ENCODE measurements at places on chromosomes 7 and 10. TPM values are rescaled to one million over a fixed set of nuclear protein-coding genes. Genes with fewer than 3 reads are reported as not detected.

- no peak for DNase-seq
These were observed 169.1 kb downstream of the BMPER start for GRCh38 chr7:34074421-34074820.

GRCh38 chr10:101939008-101939648 lies 95.5 kb upstream of the KCNIP2 start:
- no peak for DNase-seq

- DNase-seq, result no peak
These were observed 22.5 kb upstream of the HPS1 start for GRCh38 chr10:98469001-98469931.

GRCh38 chr10:42980553-42981357 lies 96.1 kb upstream of the RET start:
- DNase-seq, result no peak

GRCh38 chr10:70649526-70649925 lies 22.8 kb upstream of the ADAMTS14 start:
- no peak for DNase-seq

- DNase-seq, result no peak
These were observed 40.3 kb downstream of the RSU1 start for GRCh38 chr10:16776896-16777295.

DNA sequence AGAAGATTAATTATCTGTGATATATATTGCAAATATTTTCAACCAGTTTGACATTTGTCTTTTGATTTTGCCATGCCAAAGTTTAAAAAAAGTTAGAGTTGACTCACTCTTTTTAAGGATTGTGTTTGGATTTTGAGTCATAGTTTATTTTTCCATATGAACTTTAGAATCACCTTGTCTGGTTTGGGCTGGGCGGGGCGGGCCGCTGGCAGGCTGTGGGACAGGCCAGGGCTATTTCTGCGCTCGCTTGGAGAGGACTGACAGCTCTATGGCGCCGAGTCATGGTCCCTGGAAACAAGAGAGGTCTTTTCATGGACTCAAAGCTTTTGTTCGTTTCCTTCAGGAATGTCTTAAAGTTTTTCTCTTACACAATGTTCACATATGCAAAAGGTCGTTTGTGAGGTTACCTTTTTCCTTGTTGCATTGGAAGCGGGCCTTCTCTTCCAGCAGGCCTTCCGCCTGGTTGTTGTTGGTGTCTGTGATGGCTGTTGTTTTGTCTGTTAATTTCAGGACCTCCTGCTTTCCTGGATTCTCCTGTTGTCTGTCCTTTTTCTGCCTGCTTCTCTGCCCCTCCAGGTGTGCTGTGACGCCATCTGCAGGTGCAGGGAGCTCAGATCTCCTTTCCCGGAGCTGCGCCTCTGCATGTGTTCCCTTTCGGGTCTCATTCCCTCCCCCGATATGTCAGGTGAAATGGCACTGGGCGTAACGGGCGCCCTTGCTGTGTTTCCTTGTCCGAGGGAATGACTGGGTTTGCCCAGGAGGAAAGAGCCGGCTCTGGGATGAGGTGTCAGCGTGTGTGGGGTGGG lies 53.8 kb downstream of the INPP5A start:
- peak; percentile 55 for DNase-seq

DNA sequence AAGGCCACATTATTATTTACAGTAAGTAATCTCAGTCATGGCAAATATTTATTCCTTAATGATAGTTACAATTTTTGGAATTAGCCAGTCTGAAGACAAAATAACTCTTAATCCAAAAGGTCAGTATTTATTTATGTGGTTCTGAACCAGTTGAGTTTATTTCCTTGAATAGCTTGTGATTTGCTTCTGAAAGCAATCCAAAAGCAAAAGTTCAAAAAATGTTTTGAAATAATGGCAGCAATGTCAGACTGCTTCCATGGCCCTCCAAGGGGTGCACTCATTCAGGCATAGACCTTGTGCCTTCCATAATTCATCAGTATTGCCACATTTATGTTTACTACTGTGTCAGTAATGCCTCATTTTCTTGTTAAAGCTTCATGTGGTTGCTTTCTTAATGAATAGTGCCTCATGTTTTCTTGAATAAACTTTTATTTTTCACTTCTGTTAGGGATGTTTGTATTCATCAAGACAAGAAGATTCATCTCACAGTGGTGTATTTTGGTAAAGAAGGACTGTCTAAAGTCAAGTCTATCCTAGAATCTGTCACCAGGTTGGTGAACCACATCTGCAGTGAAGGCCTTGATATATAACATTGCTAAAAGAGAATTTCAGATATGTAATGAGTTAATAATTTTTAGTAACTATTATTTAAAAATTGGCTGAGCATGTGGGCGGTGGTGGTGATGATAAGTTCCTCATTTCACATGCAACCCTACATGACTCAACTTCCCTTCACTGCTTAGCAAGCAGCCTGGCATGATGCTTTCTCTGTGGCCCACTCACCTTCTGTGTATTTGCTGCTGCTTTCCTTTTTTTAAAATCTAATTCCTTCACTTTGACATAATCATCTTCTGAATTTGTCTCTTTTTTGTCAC lies 22.0 kb downstream of the CSGALNACT2 start:
- DNase-seq, result no peak

GRCh38 chr10:53508197-53508596 lies 735.6 kb upstream of the MBL2 start:
- DNase-seq, result no peak

DNA sequence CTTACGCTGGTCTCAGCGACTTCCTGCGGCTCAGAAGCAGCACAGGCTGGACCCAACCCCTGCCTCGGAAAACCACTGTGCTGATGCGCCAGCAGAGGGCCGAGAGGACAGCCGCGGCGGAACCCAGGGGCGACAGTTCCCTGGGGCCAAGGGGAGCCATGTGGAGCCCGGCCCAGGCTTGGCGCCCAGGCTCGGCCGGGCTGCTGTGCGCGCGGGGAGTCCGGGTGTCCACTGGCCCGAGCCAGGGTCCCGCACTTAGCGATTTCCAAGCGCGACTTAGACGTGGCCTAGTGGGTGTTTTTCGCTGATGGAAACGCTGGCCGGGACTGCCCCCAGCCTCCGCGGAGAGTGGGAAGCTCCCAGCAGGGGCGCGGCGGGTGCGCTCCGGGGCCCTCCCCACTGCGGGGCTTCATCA lies 18.6 kb upstream of the ZNF32 start:
- DNase-seq, result peak; percentile 78

GRCh38 chr7:2109936-2110609 lies 122.7 kb downstream of the MAD1L1 start:
- DNase-seq, result peak; percentile 33

DNA sequence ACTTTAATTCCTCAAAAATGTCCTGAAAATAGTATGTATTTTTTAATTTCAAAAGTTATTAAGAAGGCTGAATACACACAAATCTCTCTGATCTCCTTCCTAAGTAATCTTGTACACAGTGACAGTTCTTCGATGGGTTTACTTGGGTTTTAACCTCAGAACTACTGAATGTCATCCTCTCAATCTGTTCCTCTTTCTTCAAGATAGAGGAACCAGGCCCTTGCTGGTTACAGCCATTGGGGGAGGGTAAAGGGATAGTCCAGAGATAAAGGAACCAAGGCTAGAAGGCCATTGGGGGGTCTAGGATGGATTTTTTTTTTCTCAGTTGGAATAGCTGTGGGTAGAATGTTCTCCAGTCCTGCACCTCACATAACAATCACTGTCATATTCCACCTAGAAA lies 224.9 kb downstream of the SKIDA1 start:
- DNase-seq, result no peak

DNA sequence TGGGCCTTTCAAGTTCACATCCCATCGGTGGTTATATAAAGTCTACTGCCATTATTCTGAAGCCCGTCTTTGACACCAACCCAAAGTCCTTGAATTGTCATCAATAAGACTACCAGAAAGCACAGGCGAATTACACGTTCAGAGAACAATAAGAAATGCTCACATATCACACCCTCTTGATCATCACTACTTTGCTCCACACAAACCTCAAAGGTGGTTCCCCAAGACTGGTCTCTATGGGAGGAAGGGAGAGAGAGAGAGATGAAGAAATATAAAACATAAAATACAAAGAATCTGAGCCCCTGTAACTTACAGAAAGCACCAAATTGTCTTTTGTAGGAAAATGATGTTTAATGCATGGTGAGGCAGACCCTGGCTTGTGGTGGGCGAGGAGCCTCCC lies 4.4 kb downstream of the HIPK2 start:
- no peak for DNase-seq

DNA sequence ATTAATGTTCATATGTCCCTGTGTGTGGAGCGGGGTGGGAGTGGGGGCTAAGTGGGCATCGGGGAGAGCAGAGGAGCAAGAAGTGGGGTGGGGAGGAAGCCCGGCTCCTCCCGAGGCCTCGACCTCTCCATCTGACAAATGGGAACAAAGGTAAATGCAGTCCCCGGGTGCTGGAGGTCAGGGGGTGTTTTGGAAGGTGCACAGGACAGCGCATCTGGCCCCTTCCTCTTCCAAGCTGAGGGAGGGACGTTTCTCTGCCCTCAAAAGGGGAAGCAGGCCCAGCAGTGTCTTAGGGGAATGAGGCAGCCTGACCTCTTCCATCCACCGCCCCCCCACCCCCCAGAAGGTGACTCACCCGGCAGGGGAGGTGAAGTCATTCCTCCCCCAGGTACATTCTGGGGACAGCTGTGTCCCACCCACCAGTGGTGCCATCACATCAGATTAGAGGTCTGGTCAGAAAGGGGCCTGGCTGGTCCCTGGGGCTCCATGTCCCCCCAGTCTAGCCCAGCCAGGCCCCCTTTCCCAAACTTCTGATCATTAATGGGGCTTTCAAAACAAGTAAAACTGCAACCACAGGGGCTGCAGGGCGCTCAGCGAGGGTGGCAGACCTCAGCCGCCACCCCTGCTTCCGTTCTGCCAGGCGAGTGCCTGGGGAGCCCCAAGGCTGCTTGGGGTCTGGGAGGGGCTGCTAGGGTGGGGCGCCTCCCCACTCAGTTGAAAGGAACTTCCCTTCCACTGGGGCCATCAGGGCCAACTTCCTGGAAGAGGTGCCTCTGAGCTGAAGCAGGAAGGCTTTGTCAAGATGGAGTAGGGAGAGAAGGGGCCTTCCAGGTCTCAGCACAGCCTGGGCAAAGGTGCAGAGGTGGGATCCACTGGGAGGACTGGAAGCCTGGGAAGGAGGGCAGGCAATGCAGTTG lies 10.8 kb downstream of the LFNG start:
- DNase-seq, result peak; percentile 78

DNA sequence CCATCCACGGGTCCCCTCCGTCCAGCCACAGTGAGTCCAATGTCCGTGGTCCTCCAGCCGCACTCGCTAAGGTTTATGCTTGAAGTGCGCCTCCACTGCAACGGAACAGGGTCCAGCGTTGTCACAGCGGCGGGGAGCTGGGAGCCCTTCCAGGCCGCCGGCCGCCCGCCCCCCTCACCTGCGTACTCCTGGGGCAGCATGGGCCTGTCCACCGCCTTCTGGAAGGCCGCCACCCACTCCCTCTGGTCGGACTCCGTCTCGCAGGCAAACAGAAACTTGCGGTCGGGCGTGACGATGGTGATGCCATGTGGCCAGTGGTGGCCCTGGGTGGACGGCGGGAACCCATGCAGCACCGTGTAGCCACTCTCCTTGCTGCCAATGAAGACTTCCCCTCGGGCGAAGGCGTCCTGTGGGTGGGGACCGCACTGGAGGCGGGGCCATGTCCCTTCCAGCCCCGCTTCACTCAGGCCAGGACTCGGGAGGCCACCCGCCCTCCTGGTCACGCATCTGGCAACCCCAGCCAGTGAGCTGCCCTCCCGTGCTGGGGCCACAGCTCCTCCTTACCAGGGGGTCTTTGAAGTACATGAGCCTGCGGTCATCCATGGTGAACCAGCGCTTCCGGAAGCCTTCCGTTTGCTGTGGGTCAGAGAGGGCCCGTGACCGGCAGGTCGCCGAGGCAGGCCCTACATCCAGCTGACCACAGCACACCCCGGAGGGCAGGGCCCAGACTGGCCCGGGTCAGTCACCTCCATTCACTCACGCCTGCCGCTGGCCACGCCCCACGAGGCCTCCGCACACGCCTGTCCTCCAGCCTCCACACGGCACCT lies 22.7 kb downstream of the GET4 start:
- peak; percentile 58 for DNase-seq

DNA sequence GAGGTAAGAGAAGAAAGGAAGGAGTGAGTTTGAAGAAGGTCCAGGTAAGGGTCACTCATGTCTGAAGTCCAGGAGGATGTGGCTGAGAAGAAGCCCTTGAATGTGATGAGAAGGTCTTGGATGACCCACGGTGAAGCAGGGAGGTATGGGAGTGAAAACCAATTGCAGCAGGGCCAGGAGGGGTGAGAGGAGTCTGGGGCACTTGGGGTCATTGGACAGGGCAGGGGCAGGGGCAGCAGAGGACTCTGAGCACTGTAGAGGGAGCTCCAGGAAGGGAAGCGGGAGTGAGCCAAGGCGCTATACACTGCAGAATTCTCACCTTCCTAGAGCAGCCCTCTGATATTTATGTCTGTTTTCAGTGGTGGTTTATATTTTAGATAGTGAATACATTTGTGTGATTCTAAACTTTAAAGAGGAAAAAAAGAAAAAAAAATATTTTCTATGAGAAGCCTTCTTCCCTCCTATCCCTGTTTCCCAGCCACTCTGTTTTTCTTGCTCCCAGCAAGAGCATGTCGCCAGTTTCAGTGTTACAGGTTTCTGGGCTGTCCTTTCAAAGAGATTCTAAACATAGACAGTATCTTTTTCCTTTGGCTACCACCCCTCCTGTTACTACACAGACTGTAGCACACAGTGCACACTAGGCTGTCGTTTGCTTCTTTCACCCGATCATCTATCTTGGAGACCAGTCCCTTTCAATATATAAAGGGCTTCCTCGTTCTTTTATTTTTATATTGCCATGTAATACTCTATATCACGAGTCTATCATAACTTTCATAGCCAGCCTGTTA lies 24.5 kb downstream of the BLVRA start:
- DNase-seq, result no peak

DNA sequence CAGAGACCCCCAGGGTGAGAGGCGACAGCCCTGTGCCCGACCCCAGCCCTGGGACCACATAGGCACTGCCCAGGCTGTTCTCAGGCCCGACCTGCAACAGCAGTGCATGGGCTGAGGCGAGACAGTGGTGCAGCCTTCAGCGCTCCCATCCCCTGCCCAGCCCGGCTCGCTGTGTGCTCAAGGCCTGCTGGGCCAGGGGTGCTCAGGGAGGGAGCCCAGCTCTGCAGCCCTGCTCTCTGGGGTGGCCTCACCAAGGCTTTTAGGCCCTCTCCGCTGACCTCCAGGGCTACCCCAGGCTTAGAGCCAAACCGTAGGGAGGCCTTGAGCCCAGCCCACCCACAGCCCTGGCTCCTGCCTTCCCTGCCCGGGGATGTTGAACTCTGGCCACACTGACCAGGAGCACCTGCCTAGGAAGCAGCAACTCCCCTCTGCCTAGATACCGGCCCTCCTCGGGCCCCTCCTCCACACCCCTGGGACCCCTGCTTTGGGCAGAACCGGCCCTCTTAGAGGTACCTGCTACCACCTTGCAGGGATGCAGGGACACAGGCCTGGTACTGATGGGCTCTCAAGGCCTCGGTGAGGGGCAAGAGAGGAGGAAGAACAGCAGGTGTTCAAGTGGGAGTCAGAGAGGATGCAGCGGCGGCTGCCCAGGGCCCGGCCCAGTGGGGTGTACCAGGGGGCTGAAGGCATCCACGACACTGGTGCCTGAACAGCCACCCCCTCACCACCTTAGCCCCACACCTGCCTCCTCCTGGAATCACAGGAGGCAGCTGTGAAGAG lies 231.5 kb downstream of the ELFN1 start:
- DNase-seq, result peak; percentile 53

PANK1 gene
- total RNA-seq, result 12.7 TPM

GSTO2 gene
- 0.58 TPM for total RNA-seq

AS3MT gene
- total RNA-seq, result 17.5 TPM
